NCI-H1436 treated with DMSO at 0.1 percent for 48 hours (cell line): ENCODE measurements at places on chromosomes 12 and 14.

DNA sequence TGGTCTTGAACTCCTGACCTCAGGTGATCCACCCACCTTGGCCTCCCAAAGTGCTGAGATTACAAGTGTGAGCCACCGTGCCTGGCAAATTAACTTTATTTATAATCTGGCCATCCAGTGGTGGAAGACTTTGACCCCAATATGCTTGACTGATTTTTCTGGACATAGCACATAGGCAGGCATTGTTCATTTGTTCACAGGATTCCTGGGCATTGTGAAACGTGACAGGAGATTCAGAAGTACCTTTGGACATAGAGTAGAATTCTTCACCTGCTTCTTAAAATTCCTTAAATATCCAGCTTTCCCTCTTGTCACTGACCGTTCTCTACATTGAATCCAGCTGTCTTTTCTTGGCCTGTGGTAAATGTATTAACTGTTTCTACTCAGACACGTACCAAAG, 103.1 kb downstream of the SCN8A start:
- DNase-seq = no peak

DNA sequence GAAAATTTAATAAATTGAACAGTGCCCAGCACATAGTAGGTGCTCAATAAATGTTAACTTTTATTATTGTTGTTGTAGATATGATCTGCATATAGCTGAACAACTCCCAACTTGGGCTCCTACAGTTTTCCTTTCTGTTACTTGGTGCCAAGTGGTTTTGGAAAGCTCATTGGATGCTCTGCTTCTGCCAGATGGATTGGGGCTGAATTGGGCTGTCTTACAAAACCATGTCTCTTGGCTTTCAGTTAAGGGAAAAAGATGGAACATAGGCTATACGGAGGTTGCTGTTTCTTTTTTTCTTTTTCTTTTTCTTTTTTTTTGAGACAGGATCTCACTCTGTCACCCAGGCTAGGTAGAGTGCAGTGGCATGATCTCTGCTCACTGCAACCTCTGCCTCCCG, 140.7 kb upstream of the PWP1 start:
- DNase-seq = no peak

- DNase-seq = no peak
Observed at GRCh38 chr12:20463913-20464524, 95.7 kb downstream of the PDE3A start.

GRCh38 chr14:100221533-100222223, 17.3 kb upstream of the YY1 start:
- peak; percentile 64 for DNase-seq

DNA sequence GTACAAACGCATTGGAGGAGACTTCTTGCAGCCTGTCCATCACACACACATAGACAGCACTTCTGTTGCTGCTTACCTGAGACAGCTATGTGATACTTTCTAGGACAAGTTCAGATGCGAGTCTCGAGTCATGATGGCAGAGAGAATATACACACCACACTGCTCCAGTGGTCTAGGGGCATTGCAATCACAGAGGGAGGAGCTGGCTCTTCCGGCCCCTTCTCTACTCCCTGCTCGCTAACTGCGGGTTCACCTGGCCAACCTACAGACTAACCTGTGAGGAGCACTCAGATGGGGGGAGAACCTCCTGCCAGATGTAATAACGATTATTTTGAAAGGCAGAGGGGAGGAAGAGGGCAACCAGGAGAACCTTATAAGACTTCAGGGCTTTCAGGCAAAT, 30.7 kb downstream of the EMP1 start:
- DNase-seq = no peak

- no peak for DNase-seq
Observed at GRCh38 chr12:67457778-67458665, 188.9 kb downstream of the CAND1 start.

- DNase-seq = no peak
Observed at GRCh38 chr14:29339494-29340172, 573.0 kb downstream of the FOXG1 start.

GRCh38 chr12:69966409-69966808, 141.4 kb downstream of the MYRFL start:
- no peak for DNase-seq

GRCh38 chr12:3753544-3754284, 805 bp upstream of the CRACR2A start:
- no peak for DNase-seq

GRCh38 chr14:47929334-47929733, 253.9 kb upstream of the MDGA2 start:
- DNase-seq = no peak

- no peak for DNase-seq
Observed at GRCh38 chr12:39892146-39892545, 213.7 kb downstream of the SLC2A13 start.

GRCh38 chr14:104639885-104640548, 35.4 kb upstream of the TMEM179 start:
- DNase-seq = no peak

GRCh38 chr14:81727218-81727617, 193.6 kb upstream of the SEL1L start:
- DNase-seq = no peak

DNA sequence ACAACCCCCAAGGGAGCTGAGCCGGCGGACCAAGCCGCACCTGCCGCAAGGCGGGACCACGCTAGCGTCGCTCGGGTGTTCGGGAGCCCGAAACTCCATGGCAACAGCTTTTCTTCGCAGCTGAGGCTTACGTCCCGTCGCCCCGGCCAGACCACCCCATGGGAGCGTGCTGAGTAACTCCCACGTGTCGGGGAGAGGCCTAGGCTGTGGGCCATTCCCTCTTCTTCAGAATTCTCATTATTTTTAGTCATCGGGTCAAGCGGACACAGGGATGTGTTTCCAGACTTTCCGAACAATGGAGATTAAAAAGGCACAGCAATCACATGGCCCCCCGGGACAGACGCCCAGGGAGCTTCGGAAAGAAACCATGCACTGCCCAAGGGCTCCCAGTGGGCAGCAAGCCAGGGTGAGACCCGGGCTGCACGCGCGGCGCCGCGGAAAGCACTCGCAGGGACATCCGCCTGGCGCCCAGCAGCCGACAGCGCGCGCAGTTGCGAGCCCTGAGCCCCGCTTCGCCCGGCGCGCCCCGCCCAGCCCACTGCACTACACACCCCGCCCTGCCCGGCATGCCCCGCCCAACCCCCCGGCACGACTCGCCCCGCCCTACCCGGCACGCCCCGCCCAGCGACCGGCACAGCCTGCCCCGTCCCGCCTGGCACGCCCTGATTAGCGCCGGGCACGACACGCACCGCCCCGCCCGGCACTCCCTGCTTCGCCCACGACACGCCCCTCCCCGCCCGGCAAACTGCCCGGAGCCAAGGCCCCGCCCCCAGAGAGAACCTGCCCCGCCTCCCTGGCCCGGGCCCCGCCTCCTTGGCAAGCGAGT, 422 bp upstream of the AK7 start:
- peak; percentile 66 for DNase-seq

GRCh38 chr12:111447571-111448265, 42.0 kb downstream of the SH2B3 start:
- DNase-seq = no peak

DNA sequence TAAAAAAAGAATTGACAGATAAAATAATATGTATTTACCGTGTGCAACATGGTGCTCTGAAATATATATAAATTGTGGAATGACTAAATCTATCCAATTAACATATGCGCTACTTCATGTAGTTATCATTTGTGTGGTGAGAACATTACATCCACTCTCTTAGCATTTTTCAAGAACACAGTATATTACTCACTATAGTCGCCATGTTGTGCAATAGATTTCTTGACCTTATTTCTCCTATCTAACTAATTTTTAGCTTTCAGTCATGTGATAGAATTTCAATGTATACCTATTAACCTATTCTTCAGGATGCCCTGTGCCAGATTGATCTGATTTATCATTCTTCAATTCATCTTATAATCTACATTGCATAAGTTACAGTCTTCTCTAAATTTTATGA, 178.6 kb downstream of the BCAT1 start:
- DNase-seq = no peak

DNA sequence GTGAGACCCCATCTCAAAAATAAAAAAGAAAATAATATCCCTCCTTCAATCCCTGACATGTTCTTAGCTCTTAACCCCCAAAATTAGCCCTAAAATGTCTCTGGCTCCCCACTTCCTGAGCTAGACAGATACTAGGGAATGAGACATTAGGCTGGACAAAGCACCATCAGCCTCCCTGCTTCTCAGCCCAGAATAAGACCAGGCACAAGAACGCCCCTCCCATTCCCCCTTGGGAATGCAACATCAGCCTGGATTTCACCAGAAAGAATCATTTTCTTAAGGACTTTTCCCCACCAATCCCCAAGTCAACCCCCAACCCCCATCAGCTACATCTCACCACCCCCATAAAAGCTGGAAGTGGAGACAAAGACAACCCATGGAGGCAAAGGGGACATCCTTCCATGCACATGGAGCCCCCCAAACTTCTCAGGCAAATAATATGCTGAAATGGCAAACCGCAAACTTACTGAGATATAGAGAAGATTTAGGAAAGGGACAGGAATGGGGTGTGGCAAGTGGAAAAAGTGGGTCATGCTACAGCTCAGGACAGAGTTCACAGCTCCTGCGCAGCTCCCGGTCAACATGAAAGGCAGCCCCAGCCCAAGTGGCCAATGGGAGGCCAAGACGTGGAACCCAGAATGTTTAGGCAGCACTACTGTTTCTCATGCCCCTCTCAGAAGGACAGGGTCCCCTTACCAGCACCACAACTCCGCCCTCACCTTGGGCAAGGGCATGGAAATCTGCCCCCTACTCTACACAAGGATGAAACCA, 2.7 kb downstream of the CHD4 start:
- no peak for DNase-seq

- DNase-seq = no peak
Observed at GRCh38 chr12:117069101-117069797, 30.0 kb downstream of the TESC start.

DNA sequence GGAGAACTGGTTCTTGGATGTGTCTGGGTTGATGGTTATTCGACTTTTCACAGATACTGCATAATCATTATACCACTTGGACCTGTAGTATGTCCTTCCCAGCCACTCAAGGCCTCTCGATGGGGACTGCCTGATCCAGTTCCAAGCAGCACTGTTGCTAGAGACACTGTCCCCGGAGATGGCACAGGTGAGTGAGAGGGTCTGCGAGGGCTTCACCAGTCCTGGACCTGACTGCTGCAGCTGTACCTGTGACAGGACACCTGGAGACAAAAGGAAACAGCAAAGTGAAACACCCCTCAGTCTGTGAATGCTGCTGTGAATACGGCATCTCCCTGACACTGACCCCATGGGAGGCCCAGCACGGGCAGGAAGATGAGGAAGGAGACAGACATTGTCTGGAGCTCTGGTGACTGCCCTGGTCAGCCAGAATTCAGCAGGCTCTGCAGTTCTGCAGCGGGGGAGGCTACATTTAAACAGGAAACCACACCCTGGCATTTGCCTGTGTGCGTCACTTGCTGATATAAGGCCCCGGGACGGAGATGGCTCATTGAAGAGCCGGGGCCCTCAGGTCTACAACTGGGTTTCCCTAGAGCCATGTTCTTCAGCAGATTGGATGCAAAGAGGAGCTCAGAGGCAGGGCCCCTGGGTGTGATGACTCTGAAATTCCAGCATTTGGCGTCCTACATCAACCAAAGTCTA, 413.6 kb downstream of the TMEM121 start:
- no peak for DNase-seq

GRCh38 chr14:63993992-63994391, 141.2 kb downstream of the SYNE2 start:
- no peak for DNase-seq

DNA sequence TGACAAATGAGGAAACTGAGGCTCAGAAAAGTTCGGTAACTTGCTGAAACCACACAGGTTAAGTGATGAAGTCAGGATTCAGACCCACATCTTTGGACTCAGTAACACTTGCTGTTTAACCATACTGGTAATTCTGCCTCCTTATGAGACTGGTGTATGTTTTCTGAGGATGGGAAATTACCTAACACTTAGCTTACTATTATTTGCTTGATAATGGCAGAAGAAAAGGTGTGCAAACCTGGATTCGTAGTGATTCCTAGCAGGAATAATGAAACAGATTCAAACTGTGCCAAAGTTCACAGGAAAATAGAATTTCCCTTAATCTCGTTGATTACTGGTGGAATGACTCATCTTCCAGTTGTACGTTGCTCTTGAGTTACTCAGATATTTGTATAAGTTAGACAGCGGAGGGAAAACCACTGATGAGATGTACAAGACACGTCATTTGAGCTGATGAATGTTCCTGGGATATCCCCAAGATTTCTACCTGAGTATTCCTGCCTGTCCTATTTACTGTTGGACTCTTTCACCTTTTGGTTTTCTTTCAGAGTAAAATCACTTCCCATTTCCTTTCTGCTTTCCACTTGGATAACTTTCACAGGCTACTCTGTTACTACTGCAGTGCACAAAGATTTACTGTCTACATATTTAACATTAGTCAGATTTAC, 37.5 kb downstream of the PRORP start:
- DNase-seq = no peak

DNA sequence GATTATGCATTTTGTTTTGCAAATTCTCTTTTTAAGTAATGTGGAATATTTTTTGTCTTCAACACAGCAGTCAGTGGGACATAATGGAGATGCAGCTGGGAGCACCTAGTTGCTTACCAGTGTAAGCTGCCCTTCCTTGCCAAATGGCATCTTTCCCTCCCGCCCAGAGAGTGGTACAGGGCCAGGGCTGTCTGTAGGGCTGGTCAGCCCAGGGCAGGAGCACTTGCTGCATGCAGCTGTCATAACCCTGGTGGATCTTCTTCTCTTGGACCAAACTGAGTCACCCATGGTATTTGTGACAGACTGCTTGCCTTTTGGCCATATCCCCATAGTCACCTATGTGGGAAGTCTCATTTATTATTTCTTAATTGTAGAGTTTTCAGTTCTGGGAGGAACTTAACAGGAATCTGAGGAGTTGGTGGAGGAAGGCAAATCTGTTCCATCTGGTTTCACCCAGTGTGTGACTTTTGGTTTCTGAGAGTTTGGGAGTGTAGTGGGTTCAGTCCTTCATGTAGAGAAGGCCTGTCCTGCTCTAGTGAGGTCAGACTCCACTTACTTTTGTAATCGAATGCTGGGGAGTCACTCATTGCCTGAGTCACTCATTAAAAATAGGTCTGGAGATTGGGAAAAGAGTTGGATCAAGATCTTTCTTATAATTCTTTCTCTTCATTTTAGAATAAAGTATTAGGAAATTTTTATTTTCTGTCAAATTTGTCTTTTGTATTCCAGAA, 62.0 kb upstream of the ASPG start:
- no peak for DNase-seq

GRCh38 chr12:29692237-29692636, 91.5 kb downstream of the TMTC1 start:
- no peak for DNase-seq

- DNase-seq = no peak
Observed at GRCh38 chr14:61444215-61444768, 122.9 kb downstream of the PRKCH start.

- DNase-seq = peak; percentile 75
Observed at GRCh38 chr14:99236386-99237138, 35.4 kb downstream of the BCL11B start.

GRCh38 chr14:52189325-52189724, 78.2 kb upstream of the PTGDR start:
- no peak for DNase-seq

DNA sequence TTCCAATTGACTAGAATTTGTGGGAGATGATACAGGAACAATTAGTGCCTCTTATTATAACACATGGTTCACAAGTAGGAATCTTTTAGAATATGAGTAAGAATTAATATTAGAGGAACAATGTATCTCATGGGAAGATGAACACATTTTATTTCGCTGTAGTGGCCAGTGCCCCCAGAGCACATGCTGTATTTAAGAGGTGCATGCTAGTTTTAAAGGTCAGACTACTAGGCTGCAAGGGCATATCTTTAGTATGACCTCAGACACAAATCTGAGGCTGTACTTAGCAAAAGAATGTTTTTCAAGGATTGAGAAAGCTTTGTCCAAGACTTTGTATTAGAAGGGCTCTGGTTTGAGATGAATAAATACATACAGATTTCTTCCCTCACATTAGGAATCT, 586.9 kb downstream of the CCER1 start:
- DNase-seq = no peak
